Putamen (tissue), 1 donor: ENCODE measurements at places on chromosomes 5 and 9.

GRCh38 chr5:152631221-152631620, 226.1 kb upstream of the NMUR2 start:
- DNase-seq, result no peak

DNA sequence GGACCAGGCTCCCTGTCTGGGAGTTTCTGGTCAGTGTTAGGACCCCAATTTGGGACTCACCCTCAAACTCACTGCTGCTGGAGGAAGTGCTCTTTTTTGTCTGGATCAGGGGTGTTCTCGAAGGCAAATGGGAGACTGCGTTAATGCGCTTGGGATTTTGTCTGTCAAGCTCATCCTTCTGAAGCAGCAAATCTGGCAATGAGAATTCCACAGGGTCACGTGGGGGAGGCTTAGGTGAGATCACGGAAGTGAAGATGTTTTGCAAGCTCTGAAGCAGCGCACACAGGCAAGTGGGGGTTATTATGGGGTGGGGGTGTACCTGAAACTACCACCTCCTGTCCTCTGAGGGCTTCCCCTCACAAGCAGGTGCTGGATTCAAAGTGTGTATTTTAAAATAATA, 10.5 kb upstream of the TEX53 start:
- DNase-seq, result no peak

DNA sequence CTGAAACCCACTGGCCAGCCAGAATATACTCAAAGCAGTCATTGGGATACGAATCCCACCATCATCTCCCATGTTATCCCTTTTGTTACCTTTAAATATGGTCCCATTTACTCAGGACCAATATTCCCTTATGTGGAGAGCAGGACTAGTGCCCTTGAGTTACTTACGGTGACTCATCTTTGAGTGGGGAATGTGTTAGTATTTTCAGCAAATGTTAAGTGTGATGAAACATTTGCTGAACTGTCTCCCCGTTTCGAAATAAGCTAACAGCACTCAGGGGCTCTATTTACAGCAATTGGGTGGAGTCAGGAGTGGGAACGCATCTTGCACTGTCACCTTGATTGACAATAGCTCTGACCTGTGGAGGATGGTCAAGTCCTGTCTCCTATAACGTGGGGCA, 67.4 kb downstream of the CTSL start:
- DNase-seq, result no peak

- DNase-seq, result no peak
Measured at GRCh38 chr5:53454719-53455000, 25.8 kb upstream of the FST start.

DNA sequence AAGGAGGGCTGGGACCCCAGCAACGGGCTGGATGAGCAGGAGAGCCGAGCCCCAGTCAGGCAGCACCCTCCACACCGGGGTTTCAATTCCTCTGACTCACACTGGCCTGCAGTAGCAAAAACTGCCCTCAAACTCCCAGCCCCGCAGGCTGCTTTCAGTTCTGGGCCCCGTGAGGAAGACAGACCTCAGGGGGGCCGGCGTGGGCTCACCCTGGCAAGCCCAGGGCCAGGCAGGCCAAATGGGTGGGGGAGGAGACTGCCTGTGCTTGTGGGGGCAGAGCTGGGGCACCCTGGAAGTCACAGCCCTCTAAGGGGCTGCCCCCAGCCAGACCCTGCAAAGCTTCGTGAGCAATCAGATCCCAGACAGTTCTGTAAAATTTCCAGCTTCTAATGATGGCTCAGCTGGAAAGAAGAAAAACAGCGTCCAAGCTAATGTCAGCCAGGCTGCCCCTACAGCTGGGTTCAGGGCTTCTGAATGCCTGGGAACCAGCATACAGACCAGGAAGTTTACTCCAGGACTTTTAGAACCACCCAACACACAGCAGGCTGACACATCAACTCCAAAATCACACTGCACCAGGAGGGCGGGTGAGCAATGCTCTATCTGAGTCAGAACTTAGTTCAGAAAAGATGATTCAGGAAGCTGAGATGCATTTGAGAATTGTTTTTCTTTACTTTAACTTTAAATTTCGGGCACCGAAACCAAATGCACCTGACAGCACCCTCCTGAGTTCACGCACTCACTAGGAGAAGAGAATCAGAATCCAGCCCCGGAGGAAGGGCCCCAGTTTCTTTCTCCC, 34.7 kb downstream of the LPCAT1 start:
- DNase-seq, result no peak

GRCh38 chr5:129496864-129497595, 36.9 kb downstream of the ADAMTS19 start:
- no peak for DNase-seq

DNA sequence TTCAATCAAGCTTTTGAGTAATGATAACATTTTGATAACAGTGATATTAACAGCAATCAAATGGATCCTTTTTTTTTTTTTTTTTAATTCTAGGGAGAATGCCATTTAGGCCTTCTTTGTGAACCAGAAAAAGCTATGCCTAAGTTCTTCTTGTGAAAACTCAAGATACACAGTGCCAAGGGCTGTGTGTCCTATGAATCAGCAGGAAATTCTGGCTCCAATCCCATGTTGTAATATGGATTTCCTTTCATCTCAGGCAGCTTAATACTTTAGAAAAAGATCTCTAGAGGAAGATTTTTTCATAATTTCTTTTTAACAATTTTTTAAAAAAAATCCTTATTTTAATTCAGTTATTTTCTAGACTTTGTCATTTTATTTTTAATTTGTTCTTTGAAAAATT, 96.1 kb downstream of the NUDT12 start:
- DNase-seq, result no peak

DNA sequence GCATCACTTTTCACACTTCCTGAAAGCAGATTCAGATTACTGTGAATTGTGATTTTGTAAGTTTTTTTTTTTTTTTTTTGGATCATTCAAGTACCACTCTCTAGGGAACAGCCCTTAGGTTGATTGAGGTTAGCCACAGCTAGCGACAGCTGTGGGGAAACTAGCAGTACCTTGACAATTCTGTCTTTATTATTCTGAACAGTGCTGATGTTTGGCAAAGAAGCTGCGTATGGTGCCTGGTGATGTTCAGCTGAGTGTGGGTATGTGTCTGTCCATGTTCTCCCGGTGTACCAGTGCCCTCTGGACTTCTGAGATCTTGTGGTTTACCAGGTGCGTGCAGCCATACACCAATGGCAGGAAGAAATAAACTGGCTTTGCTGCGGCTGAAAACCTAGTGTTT, 117.3 kb upstream of the PLPPR1 start:
- no peak for DNase-seq

DNA sequence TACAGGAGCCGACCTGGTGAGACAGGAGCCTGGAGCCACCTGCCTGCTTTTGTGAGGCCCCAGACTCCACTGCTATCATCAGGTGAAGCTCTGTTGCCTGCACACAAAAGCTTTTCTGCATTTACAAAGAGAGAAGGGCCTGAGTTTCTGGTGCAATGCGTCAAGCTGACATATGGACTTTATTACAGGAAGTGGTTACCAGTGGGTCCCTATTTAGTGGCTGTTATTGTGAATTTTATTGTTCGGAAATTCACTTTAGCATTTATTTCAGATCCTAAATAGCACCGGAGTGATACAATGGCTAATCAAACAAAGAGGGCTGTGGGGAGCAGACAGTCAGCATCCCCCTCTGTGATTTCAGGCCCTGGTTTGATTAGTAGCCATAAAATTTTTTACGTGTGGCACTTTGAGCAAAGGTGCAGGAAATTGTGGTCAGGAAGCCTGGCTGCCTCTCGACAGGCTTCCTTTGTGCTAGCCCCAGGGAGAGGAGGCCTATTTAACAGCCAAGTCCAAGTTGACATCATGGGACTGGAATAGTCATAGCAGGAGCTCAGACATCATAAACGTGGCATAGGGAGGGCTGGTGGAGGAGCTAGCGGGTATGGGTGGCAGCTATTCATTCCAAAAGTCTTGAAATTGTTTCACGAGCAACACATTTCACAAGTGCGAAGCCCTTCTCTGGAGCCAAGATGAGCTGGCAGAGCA, 8.4 kb downstream of the TGFBI start:
- DNase-seq, result no peak

DNA sequence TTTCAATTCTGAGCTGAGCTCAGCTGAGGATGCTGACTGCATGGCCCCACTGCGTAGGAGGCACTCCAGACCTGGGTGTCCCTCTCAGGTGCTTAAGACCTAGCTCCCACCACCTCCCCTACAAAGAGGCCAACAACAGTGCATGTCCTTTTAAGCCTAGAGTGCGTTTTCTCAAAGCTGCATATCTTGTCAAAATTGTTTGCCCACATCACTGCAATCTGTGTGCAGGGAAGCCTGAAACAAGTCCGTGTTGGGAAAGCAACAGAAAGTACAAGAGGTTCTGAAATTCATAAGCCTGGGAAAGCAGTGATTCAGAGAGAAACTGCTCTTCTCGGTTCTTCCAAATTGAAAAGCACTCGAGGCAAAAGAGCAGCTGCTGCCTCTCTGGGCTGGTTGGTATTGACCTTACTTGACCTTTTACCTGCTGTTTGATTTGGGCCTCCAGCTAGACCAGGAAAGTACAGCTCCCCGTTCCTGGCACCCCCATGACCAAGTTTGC, 238.4 kb downstream of the NR2F1-AS1 start:
- no peak for DNase-seq

- no peak for DNase-seq
Measured at GRCh38 chr5:160260881-160261815, 31.8 kb downstream of the FABP6 start.

DNA sequence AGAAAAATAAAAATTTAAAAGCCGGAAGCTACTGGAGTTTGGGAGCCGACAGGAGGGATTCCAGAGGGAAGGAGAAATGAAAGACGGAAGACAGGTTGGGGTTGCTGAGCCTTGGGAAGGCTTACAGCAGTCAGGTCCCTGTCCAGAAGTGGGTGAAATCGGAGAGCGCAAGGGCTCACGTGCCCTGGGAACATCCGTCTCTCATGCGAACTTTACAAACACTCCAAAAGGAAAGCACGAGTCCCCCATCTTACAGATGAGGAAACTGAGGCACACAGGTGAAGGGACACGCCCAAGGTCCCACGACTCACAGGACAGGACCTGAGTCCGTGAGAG, 347 bp upstream of the OLFML2A start:
- no peak for DNase-seq

GRCh38 chr5:96297290-96297689, 135.8 kb downstream of the PCSK1 start:
- peak; percentile 11 for DNase-seq

GRCh38 chr5:84343171-84343570, 41.5 kb downstream of the EDIL3 start:
- no peak for DNase-seq

DNA sequence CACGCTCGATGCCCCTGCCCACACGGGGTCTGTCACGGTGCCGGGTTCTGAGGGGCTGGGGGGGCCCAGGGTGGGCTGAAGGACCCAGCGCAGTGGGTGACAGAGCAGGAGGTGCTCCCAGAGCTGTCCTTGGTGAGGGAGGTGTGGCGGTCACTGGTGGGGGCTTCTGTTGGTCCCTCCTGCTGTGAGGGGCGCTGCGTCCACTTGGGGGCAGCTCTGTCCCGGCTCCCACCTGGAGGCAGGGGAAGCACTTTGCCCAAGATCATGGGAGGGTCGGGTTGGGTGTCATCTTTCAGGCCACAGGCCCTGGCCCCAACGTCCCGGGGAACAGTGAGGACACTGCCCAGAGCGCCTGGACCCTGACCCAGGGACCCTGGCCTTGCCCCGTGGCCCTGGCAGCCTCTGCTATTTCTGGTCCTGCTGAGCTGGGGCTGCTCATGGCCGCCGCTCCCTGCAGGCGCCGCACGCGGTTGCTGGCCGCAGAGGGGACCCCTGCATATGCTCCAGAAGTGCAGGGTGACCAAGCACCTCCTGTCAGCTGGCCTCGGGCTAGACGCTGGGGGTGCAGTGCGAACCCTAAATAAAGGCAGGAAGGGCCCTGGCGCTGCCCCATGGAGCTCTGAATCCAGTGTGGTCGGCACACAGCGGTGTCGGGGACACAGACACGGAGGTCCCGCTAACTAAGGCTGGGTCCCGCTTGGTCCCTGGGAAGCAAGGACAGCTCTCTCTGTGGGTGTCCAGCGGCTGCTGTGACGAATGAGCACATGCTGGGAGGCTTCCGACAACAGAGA, 11.6 kb upstream of the RNU6ATAC start:
- no peak for DNase-seq

- DNase-seq, result no peak
Measured at GRCh38 chr9:28320616-28321015, 747.3 kb upstream of the C9orf72 start.

DNA sequence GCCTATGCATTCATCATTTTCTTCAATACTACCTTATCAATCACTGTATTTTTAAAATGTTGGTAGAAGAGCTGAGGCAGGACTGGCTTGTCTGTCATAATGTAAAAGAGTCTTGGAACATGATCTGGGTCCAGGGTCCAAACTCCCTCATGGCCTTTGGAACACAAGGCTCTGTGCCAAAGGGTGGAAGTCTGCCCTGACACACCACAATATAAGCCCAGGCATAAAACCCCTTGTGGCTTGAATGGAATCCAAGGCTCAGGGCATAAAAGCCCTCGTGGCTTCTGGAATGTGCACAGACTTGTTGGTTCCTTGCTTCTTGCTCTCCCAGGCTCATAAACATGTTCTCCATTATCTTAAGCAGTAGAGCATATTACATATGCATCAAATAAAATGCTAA, 48.0 kb downstream of the GABRB2 start:
- no peak for DNase-seq

- DNase-seq, result no peak
Measured at GRCh38 chr5:158773161-158773560, 326.6 kb downstream of the EBF1 start.

DNA sequence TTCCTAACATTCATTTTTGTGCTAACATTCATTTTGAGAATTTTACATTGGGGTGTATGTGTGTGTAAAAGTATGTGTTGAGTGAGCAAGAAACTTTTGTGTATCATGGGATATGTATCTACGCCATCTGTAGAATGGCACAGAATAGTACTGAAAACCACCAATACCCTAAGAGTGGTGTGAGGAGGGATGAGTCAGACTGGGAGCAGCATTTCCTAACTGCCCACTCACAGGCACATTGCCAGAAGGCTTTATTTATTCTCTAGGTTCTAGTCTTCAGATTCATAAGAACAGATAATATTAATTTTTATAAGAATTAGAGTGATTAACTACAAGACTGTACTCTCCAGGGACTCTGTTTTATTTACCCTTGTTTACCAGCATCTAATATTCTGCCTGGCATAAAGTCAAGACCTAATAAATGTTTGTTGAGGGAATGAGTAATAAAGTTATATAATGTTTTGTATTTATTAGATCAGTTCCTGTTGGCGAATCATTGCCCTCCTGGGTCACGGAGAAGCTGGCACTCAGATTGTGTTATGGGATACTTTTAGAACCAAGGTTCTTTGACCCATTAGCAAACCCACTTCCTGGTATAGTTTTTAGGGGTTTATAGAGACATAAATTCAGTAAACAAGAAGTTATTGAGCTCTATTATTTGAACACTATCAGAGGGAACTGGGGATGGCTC, 159.1 kb upstream of the PPP2R2B start:
- DNase-seq, result no peak

DNA sequence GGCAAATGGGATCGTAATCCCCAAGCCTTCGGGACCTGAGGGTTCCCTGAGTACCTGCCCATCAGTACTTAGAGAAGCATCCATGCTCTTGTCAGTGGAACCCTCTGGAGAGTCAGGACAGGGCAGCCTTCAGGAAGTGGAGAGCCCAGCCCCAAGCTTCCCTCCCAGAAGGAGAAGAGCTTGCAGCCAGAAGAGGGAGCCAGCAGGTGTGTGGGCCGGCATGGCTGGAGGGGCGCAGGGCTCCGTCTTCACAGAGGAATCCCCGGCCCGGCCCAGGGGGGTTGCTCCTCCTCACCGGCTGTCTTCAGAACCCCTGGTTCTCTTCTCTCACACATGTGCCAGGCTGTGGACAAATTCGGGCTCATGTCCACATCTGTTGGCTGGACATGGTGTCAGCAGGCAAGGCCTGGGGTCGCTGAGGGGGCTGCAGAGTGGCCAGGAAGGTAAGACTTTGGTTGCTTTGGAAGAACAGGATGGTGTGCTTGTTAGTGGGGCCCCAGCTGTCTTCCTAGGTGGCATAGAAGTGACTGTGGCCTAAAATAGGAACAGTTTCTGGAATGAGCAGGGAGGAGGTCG, 58.9 kb upstream of the RXRA start:
- no peak for DNase-seq
